LNCaP clone FGC (cell line): ENCODE measurements at places on chromosomes 6 and 20.

- no peak for DNase-seq
These were observed 68.1 kb downstream of the HFE start for GRCh38 chr6:26155061-26155930.

- no peak for DNase-seq
These were observed 192.7 kb upstream of the PMEPA1 start for GRCh38 chr20:57902473-57902872.

DNA sequence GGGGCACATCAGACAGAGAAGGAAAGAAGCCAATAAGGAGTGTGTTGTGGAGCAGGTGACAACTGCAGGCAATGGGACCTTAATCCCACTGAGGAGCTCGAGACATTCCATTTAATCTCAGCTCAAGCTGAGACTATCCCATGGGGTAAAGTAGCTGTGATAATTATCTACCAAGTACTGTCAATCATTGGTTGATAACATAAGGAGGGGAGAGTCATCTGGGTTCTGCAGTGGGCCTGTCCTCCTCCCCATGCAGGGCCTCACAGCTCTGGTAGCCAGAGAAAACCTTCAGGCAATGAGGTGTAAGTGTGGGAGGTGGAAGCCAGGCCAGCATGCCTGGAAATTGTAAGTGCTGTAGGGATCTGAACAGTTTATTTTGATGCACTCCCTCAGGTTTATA is 375.0 kb upstream of the ARID1B start:
- DNase-seq: no peak

DNA sequence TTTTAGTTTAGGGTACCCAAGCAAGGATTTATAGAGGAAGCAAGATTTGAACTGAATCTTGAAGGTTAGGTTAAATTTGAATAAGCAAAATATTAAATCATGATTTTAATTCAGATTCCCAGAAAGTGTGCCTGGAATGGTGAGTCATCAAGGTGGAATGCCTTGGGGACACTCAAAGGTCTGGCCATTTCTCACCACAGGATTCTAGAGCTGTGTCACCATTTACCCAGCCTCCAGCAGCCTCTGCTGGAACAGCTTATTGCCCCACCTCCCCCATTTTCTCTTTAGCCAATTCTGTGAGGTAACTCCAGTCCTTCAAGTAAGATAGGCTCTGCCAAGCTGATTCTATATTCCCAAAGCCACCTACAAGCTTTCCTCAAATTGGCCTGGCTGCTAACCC is 181.4 kb downstream of the SIM1 start:
- DNase-seq: no peak

- no peak for DNase-seq
These were observed 69.0 kb downstream of the WDR27 start for GRCh38 chr6:169632841-169633240.

- no peak for DNase-seq
These were observed 1.6 kb downstream of the REM1 start for GRCh38 chr20:31476643-31477215.

DNA sequence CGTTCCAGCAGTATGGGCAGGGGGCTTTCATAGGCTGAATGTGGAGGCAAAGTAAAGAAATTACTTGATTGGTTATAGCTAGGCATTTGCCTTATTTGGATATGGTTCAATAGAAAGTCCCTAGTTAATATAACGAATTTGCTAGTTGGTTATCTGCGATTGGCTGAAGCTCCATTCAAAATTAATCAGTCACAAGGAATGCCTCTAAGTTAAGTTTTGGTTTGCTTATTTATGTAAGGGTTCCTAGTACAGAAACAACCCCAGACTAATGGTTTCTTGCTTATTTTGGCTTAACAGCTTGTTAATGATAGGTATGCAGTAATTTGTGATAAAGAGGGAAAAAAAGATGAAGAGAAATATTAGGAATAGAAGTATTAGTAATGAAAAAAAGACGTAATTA is 87.5 kb downstream of the JAG1 start:
- no peak for DNase-seq

GRCh38 chr6:2859185-2859700 is 17.6 kb upstream of the SERPINB1 start:
- DNase-seq: no peak

DNA sequence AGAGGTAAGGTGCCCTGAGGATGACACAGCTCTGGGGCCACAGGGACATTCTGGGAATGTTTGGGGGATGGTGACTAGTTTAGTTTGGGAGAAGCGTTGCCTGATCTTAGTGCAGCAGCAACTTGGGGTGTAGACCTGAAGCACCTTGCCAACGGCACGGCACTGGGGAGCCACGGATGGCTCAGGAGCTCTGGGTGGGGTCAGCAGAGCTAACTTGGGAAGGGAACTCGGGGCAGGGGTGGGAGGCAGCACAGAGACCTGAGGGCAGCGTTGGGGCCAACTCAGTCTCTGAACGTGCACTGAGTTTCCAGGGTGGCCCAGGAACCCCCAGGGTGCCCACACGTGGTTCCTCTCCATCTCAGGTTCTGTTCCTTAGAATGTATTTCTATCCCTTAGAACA is 14.9 kb downstream of the THBS2 start:
- no peak for DNase-seq

DNA sequence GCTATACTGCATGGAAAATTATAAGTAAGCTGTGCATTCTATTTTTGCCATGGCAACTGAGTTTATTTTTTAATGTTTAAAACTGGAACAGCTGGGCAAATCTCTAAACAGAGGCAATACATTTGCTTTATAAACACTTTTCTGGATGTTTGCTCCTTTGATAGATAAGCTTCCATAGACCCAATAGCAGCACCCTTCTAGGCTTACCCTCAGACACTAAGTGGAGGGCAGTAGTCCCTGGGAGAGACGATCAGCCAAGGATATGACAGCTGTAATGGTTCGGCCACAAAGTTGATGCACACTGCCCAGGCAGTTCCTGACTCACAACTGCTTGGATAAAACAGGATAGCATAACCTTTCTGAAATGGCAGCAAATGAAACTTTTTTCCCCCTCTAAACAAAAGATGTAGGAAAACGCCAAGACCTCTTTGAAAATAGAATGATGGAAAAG is 8.5 kb upstream of the MRPS10 start:
- no peak for DNase-seq
